ENCODE measurements at places on chromosomes 11 and 22.
A peak's percentile ranks its signal among the peaks of the same experiment; 100 is the strongest.

GRCh38 chr22:48631288-48631863, 1196.3 kb downstream of the BRD1 start:
- no peak for DNase-seq

GRCh38 chr22:41397143-41397811, 15.5 kb downstream of the TEF start:
- DNase-seq: no peak

DNA sequence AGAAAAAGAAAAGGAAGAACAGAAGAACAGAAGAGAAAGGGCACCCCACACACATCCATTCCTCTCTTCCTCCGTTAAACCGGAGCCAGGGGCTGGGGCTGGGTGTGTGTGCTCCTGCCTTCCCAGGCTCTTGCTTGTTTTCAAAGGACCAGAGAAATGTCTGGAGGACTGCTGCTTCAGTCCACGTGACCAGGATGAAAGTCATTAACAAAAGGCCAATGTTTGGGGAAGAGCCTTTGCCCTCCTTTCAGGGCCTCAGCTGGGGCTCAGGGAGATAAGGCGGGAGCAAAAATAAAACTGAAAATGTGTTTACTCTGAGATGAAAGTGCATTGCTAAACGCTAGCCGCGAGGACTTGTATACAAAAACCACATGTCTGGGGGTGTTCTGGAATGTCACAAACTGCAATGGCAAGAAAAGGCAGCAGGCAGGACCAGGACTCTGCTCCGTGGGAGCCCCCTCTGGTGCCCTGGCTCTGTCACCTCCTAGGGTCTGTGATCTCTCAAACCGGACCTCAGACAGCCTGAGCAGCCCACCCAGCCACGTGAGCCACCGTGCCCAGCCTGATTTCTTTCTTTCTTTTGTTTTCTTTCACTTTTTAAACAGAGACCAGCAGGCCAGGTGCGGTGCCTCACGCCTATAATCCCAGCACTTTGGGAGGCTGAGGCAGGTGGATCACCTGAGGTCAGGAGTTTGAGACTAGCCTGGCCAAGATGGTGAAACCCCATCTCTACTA, 31.6 kb upstream of the MYH9 start:
- DNase-seq: peak; percentile 22

DNA sequence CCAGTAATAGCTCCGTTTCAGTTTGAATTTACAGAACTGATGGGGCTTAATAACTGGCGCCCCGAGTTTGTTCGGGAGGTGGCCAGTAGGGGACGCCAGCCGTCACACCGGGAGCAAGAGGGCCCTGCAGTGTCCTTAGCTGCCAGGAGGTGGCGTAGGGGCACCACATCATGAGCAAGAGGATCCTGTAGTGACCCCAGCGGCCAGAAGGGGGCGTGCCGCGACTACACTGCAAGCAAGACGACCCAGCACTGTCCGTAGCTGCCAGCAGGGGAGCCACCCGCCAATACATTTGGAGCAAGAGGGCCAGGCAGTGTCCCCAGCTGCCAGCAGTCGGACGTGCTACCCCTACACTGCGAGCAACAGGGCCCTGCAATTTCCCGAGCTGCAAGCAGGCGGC, 663.7 kb upstream of the B3GAT1 start:
- no peak for DNase-seq

GRCh38 chr22:49689255-49689770, 138.4 kb downstream of the BRD1 start:
- no peak for DNase-seq

GRCh38 chr11:56885177-56885576, 103.5 kb upstream of the OR5AK2 start:
- no peak for DNase-seq

DNA sequence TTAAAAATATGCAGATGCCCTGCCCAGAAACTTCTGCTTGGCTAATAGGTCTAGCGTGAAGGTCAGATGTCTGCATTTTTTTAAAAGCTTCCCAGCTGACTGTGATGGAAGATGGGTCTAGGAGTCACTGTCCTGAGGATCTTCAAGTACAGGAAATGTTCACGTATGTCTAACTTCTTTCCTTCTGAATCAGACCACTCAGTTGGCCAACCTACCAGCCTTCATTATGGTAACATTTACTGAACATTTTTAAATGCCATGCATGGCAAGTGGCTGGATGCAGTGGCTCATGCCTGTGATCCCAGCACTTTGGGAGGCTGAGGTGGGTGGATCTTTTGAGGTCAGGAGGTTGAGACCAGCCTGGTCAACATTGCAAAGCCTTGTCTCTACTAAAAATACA, 1.1 kb upstream of the PRG2 start:
- no peak for DNase-seq

DNA sequence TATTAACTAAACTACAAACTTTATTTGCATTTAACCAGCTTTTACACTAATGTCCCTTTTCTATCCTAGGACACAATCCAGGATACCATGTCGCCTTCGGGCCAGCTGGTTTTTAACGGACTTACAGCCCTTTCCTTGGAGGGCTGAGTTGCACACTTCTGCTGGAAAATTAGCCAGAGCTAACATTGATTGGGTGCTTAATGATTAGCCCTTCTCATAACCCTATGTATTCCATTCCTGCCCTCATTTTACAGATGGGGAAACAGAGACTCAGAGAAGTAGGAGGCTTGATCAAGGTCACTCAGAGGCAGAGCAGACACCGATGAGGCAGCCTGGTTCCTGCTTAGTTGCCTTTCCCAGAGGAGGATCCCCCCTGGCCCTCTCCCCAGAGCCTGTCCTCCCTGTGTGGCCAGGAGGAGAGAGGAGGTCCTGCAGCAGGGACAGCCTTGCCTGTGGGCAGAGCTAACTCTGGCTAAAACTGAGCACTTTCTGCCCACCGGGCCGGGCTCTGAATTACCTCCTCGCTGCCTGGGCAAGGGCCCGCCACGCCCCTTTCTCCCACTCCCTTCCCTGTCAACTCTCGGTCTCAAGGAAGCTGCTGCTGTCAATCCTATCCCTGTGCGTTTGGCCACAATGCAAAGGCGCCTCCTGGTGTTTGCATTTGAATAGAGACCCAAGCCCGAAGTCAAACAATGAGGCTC, 59.6 kb upstream of the PAX6 start:
- no peak for DNase-seq

GRCh38 chr11:128198216-128198772, 389.1 kb downstream of the ETS1 start:
- no peak for DNase-seq

DNA sequence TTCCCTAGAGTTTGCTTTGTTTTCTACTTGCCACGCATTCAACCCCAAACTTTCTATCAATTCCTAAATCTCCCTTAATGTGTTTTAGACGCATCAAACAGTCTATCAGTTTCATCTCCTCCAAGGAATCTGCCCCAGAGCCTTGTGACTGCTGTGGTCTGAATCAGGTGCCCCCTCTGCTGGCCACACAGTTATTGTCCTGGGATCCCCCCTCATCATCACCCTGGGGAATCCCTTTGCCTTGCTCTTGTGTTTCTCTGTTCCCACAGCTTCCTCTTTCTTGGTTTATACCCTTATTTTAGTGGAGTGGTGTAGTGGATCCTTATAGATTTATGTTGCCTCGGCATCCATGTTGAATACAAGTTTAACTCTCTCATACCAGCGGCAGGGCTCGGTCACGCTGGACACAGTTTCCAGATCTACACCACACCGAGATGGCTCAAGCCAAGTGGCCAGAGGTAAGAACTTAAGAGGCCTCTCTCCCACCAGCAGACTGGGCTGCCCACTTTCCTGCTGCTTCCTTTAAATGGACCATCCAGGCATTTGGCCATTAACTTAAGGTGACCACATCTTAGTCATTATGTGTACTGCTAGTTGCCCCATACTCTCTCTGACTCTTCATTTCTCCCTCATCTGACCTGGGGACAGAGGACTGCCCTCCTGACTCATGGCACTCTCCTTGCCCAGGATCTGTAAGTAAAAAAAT, 8.2 kb downstream of the UPB1 start:
- peak; percentile 49 for DNase-seq

DNA sequence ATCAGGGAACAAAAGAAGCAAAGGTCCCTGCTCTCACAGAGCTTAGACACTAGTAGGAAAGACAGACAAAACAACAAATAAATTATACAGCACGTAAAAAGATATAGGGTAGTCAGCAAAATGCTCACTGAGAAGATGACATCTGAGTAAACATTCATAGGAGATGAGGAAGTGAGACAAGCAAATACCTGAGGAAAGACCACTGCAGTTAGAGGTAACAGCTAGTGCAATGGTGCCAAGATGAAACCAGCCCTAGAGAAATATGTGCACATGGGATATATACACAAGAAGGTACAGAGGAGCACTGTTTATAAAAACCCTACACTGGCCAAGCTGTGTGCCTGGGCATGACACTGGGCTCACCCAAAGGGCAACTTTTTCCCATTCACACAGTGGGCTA, 9.8 kb downstream of the CYP2R1 start:
- DNase-seq: no peak

- DNase-seq: no peak
Measured at GRCh38 chr11:9990221-9990973, 303.6 kb downstream of the SBF2 start.

GRCh38 chr11:18416459-18416858, 4.3 kb downstream of the LDHC start:
- no peak for DNase-seq

GRCh38 chr11:13782390-13783075, 114.1 kb downstream of the FAR1 start:
- no peak for DNase-seq

GRCh38 chr11:8768625-8769333, 86.2 kb downstream of the RPL27A start:
- DNase-seq: no peak

GRCh38 chr11:70112017-70112434, 33.9 kb downstream of the ANO1 start:
- no peak for DNase-seq

GRCh38 chr22:30266445-30267381, at the start of gene OSM:
Gene OSM (minus strand): TSS chr22:30266851. CDS start chr22:30266799, 52 bp downstream.
- DNase-seq: no peak

DNA sequence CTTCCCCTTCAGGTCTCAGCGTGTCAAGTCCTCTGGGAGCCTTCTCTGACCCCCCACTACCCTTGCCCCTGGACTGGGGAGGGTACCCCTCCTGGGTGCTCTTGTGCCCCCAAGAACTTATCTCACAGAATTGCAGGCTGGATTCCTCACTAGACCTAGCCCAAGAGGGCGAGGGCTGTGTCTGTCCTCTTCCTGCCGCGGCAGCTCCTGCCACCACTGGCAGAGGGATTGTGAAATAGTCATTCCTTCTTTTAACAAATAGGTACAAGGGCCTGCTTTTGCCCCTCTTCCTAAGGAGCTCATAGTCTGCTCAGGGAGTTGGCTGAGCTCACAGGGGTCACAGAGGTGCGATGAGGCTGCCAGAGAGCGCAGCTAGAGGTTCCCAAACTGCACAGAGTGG, 5.5 kb downstream of the RAB36 start:
- DNase-seq: no peak

DNA sequence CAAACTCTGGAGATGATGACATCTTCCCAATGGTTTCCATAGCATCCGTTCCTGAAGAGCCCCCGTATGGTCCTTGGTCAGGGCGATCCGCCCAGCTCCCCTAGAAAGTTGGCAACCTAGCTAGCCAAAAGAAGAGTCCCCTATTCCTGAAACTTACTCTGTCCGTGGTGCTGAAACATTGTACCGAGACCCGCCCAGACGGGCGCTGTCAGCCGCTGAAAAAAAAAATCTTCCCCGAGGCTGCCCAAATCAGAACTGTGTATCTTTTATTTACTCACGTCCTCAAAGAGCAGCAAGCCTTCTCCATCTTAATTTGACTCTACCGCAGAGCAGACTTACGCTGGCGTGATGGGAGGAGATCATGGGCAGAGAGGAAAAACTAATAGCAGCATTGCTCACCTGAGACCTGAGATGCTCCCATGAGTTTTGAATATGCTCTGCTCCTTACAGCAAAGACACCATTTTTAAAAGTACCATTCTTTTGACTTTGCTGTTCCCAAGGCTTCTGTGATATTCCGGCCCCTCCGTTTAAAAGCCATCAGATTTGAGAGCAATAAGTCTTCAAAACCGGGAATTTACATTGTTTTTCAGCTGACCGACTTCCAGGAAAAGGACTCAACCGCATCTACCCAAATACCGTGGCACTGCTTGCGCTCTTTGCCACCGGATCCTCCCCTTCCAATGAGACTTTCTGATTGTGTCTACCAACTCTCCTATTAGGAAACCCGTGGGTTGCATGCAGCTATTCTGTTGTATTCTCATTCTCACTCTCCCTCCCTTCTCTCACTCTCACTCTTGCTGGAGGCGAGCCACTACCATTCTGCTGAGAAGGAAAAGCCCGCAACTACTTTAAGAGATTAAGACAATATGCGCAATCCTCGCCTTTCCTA, at the start of gene SLC17A6:
Gene SLC17A6, plus strand, starts transcription at position 786 of the 890 bp plus-strand sequence. CDS start 153 bp downstream, outside the sequence.
- DNase-seq: no peak

GRCh38 chr11:28833670-28834069, 725.5 kb downstream of the METTL15 start:
- DNase-seq: no peak

DNA sequence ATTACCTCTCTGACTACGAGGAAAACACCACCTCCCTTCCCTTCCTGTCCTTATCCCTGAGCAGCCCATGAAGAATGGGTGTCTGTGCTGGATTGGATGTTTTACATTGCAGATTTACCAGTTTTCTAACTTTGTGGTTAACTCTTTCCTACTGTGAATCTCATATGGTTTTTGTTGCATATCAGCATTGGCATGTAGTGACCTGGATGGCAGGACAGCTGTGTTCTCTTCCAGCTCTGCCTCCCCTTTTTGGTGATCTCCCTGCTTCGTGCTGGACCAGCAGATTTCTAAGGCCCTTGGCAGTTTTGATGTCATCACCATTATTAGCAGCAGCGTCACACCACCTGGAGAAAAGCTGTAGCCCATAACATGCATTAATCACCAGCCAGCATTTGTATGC, 26.7 kb downstream of the OR6Q1 start:
- no peak for DNase-seq

GRCh38 chr22:40251106-40251505, 73.4 kb downstream of the TNRC6B start:
- DNase-seq: no peak

DNA sequence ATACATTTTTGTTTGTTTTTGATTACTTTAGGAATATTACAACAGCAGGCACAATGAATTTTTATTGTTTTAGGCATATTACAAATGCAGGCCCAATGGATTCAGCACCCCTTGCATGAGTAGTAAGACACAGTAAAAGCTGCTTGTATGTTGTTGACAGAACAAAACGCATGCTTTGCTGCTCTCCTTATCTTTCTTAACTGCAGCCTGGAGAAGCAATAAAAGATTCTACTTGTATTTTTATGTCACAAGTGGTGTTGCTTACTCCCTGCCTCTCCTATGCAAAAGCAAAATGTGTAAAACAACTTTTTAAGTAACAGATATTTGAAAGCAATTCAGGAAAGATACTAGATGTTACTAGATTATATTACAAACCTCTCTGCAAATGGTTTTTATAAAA, 73.9 kb downstream of the TRPC6 start:
- DNase-seq: no peak

DNA sequence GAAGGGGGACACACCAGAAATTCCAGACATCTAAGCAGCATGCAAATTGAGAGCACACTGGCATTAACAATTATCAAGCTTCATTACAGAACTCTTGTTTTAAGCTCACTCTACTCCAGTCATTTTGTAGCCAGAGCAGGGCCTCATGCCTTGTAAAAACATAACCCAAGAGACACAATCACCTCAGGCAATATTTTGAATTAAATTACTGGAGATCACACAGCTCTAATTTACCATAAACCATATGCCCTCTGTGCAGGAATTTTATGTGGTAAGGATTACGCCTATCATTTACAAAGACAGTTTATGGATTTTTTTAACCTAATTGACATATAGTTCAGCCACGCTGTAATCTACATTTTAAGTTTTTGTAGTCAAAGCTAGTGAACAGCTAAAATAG, 414.1 kb upstream of the DDI1 start:
- DNase-seq: no peak
